ENCODE measurements at places on chromosomes 6 and 20. TPM values are rescaled to one million over a fixed set of nuclear protein-coding genes. Genes with fewer than 3 reads are reported as not detected.

DNA sequence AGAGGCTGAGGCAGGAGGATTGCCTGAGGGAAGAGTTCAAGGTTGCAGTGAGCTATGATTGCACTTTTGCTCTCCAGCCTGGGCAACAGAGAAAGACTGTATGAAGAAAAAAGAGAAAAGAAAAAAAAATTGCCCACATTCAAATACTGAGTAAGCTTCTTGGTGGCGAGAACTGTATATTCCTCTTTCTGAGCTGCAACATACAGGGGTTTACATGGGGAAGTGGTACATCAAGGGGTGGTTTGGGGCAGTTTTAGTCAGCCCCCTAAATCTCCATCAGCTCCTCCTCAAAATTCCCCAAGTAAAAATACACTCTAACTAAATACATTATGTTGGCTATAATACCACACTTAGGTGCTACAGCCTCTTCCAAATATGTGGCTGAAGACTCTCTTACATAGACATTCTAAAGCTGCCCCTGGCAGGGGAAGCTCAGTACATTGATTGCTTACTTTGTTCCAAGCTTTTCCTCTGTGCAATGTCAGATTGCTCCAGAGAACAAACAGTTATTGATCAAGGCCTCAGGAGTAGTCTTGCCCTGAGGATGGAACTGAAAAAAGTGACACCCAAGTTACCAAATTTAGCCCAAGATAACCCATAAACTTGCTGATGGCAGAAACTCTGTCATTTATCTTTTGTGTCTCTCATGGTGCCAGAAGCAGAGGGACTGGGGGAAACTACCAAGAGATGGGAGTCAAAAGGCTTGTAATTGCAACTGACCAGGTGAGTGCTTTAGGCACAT is 107.4 kb upstream of the RIPOR2 start:
- H3K27ac ChIP-seq, result no peak overlapping the region
- no peaks in the 10 kb centered on the region for H3K4me1 ChIP-seq
- no peaks in the 10 kb centered on the region for H3K36me3 ChIP-seq
- DNase-seq, result no peak

Gene KIF13A
- total RNA-seq, result 35.3 TPM

DNA sequence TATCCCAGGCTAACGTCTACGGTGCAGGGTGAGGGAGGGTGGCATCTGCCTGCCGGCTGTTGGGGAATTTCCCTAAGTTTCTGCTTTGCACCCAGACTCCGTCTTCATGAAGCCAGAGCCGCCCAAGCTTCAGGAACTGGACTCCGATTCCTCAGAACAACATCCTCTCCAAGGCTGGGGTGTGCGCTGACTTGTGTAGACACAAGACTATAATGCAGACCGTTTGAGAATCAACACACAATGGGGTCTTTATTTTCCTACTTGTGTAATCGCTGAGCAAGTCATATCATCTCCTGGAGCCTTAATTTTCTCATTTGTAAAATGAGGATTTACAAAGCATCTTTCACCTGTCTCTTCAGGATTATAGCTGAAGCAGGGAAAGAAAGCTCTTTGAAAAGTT is 160.5 kb upstream of the AGPAT4 start:
- no peak for DNase-seq
- no peaks in the 10 kb centered on the region for H3K4me1 ChIP-seq
- no peaks in the 10 kb centered on the region for H3K27me3 ChIP-seq
- H3K4me3 ChIP-seq, result no peak overlapping the region

Gene PPP1R14C
- 0.38 TPM for total RNA-seq

DNA sequence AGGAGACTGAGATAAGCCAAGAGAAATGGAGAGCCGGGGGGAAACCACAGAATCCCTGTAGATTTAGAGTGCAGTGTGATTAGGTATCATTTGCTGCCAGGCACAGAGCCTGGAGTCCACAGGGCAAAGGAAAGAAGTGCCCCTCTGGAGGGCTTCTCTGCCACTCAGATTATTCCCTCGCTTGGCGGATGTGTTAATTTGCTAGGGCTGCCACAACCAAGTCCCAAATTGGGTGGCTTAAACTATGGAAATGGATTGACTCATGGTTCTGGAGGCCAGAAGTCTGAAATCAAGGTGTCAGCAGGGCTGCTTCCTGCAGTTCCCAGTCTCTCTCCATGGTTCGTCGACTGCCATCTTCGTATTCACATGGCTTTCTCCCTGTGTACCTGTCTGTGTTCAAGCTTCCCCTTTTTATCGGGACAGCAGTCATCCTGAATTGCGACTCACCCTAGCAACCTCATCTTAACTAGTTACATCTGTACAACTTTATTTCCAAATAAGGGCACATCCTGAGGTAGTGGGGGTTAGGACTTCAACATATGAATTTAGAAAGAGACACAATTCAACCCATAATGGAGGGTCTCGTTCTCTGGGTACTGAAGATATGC is 122.2 kb downstream of the ANKRD60 start:
- H3K4me1 ChIP-seq, result no peaks in the 10 kb centered on the region
- no peak overlapping the region for H3K27ac ChIP-seq
- H3K27me3 ChIP-seq, result no peaks in the 10 kb centered on the region
- no peak overlapping the region for H3K4me3 ChIP-seq
- DNase-seq, result no peak

DNA sequence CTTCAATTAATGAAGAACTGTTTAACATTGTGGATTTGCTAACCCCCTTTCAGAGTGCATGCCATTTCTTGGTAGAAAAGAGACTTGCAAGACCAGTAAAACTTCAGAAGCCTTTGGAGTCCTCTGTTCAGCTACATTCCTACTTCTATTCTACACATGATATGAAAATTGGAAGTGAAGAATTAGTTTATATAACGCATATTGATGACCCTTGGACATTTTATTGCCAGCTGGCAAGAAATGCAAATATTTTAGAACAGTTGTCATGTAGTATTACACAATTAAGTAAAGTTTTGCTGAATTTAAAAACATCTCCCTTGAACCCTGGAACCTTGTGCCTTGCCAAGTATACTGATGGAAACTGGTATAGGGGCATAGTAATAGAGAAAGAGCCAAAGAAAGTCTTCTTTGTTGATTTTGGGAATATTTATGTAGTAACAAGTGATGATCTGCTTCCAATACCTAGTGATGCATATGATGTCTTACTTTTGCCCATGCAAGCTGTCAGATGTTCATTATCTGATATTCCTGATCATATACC is 3.3 kb downstream of the TDRD6 start:
- H3K4me1 ChIP-seq, result no peaks in the 10 kb centered on the region
- H3K4me3 ChIP-seq, result no peak overlapping the region
- no peak for DNase-seq
- no peaks in the 10 kb centered on the region for H3K27me3 ChIP-seq
- no peak overlapping the region for H3K27ac ChIP-seq
- H3K36me3 ChIP-seq, result no peaks in the 10 kb centered on the region

DNA sequence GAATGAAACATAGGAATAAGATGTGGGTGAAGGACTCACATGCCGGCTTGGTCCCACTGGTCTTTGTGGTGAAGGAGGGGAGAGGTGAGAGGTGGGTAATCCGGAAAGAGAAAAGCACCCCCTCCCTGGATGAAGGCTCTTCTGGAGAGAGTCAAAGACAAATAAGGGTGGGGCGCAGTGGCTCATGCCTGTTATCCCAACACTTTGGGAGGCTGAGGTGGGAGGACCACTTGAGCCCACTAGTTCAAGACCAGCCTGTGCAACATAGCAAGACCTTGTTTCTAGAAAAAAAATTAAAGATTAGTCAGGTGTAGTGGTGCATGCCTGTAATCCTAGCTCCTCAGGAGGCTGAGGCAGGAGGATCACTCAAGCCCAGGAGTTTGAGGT is 3.1 kb downstream of the LTB start:
- H3K27me3 ChIP-seq, result peaks cover 5% of the 10 kb centered on the region
- H3K4me1 ChIP-seq, result peaks cover 2% of the 10 kb centered on the region
- DNase-seq, result no peak
